MM.1S (cell line): ENCODE measurements at places on chromosomes 3 and 15.
A peak's percentile ranks its signal among the peaks of the same experiment; 100 is the strongest.

GRCh38 chr15:46589088-46589487 lies 954.3 kb downstream of the SQOR start:
- DNase-seq: no peak

DNA sequence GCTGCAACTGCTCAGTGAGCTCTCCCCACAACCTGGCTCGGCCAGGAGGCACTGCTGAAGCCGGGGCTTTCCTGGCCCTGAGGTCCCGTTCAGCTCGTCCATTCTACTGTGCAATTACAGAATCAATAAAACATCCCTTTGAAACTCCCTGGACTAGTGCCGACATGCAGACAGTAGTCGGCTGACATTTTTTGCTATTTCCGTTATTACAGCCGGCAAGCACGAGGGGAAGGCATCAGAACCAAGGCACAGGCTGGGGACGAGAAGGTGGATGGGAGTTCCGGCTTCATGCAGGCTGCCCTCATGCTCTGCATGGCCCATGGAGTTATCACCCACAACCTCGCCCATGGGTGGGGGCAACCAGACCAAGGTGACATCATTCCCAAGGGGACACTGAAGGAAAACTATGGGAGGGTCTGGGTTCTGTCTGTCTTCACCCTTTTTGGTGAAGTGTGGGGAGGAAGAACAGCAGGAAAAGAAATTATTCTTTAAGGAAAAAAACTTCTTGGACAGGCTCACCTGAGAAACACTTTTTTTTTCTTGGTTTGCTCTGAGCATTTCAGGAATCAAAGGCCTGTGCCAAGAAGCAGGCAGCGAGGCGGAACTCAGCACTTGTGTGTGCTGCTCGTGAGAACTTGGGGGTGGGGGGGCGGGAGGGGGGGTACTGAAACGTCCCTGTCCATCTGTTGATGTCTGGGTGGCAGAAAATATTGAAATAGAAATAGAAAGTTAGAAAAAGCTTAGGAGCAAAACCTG lies 154.5 kb downstream of the FOXP1 start:
- DNase-seq: no peak

DNA sequence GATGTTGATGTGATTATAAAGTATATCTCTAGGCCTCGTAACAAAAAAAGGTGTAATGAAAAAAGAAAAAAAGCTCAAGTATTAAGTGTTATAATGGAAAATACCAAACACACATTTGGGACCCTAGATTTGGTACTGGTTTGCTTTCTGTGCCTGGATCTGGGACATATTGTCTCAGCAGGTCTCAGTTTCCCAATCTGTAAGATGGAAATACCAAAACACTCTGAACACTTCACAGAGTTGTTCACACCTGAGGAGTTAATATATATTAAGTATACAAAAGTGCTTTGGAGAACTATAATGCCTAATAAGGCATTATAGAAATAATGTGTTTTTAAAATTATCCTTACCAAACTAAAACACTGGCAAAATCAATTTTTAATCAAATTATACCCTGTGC lies 60.0 kb downstream of the CLASP2 start:
- DNase-seq: no peak

- DNase-seq: no peak
These were observed 72.6 kb downstream of the ZBTB20 start for GRCh38 chr3:115074502-115074901.

DNA sequence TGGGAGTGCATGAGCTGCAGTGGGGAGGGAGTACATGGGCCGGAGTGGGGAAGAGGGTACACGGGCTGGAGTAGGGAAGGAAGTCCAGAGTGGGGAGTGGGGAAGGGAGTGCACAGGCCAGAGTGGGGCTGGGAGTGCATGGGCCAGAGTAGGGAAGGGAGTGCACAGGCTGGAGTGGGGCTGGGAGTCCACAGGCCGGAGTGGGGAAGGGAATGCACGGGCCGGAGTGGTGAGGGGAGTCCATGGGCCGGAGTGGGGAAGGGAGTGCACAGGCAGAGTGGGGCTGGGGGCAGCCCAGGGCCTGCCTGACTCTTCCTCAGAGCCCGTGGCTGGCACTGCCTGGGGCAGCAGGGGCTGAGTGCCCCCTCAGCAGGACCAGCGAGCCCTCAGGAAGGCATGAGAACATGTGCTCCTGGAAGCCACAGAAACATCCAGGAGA lies 40.7 kb downstream of the KLF15 start:
- DNase-seq: no peak

DNA sequence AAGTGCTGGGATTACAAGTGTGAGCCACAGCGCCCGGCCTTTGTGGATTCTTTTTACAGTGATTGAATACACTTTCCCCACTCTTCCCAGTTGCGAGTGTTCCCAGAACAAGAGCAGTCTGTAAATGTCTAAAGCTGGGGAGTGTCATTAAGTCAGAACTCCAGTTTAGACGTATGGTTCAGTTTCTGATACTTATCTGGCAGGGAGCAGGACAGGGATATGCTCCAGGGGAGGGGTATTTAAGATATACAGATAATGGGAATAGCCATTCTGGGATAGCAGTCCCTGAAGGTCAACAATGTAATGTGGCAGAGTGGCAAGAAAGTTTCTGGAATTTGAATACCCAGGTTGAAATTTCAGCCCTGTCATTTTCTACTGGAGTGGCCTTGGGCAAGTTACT lies 164.1 kb downstream of the SSR3 start:
- no peak for DNase-seq

GRCh38 chr3:155417119-155417517 lies 123.6 kb upstream of the STRIT1 start:
- DNase-seq: no peak

DNA sequence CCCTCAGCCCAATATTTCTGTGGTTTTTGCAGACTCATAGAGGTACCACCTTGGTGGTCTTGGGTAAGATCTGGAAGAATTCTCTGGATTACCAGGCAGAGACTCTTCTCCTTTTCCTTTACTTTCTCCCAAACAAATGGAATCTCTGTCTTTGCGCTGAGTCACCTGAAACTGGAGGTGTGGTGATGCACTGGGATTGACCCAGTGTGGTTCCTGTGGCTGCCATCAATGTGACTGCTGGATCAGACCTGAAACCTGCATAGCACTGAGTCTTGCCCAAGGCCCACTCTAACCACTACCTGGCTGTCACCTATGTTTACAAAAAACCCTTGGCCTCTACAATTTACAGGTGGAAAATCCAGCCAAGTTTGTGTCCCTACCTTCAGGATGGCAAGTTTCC lies 295.3 kb downstream of the RBMS3 start:
- DNase-seq: no peak

DNA sequence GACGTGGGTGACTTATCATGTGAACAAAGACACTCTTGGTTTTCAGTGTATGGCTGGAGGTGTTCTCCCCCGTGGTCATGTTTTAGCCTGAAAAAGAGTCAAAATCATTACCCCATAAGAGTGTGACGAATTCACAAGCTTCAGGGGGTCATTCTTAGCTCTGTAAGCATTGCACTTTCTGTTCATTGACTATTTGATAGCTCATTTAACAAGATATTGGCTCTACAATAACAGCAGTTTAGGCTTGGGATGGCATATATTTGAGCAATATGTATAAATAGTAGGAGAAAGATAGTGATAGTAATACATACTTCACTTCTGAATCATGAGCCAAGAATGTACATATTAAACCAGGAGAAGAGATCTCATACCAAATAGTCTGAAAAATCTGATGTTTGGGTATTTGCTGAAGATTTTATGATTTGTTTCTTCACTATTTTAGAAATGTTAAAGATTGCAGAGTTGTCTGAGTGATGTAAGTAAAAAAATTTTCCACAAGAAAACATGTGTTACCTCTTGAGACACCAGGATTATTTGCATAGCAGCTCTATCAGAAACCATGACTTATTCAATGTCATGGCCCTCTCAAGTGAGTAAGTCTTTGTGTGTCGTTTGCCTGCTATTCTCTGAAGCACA lies 996.0 kb downstream of the OTOL1 start:
- no peak for DNase-seq

- no peak for DNase-seq
These were observed 8.9 kb downstream of the MUC4 start for GRCh38 chr3:195802795-195803194.

- no peak for DNase-seq
These were observed 347.0 kb downstream of the PTPRG start for GRCh38 chr3:61908382-61908781.

GRCh38 chr3:169558371-169558770 lies 105.1 kb downstream of the MECOM start:
- DNase-seq: no peak

GRCh38 chr3:137582484-137582883 lies 181.6 kb upstream of the SOX14 start:
- DNase-seq: no peak

GRCh38 chr15:98801234-98801561 lies 152.9 kb downstream of the IGF1R start:
- DNase-seq: no peak

- DNase-seq: no peak
These were observed 207.4 kb upstream of the HES1 start for GRCh38 chr3:193928354-193929209.

- DNase-seq: no peak
These were observed 19.7 kb upstream of the DNAJC19 start for GRCh38 chr3:181009225-181009624.

DNA sequence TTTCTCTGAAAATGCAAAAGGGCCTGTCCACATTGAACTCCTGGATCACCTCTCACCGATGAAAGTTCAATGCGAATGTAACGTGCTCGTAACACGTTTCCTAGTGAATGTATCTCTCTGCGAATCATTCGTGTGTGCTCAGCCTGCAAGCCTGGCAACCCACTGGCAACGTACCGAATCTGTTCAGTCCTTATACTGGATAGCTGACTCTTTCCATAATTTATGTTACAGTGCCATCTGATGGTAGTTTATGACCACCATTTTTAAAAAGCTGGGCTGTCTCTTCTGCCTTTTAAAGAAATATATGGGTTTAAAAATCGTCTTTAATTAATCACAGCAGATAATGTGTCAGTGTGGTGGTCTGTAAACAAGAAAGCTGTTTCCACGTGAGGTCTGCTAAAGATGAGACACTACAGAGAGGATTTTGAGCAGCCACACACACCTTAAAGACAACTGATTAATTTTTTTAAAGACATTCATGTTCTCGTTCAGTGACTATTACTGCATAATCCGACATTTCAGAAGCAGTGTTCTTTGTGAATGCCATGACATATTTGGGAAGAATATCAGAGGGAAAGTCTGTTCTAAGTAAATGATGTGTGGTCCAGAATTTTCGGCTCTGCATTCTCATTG lies 69.4 kb upstream of the FOXP1 start:
- DNase-seq: peak; percentile 39

GRCh38 chr3:148186881-148187280 lies 510.8 kb upstream of the AGTR1 start:
- DNase-seq: no peak

- DNase-seq: peak; percentile 48
These were observed 66.4 kb upstream of the NR2E3 start for GRCh38 chr15:71743861-71744382.

- no peak for DNase-seq
These were observed 47.9 kb upstream of the TRAK1 start for GRCh38 chr3:42043099-42043813.

GRCh38 chr3:30399394-30400181 lies 206.8 kb upstream of the TGFBR2 start:
- DNase-seq: no peak

DNA sequence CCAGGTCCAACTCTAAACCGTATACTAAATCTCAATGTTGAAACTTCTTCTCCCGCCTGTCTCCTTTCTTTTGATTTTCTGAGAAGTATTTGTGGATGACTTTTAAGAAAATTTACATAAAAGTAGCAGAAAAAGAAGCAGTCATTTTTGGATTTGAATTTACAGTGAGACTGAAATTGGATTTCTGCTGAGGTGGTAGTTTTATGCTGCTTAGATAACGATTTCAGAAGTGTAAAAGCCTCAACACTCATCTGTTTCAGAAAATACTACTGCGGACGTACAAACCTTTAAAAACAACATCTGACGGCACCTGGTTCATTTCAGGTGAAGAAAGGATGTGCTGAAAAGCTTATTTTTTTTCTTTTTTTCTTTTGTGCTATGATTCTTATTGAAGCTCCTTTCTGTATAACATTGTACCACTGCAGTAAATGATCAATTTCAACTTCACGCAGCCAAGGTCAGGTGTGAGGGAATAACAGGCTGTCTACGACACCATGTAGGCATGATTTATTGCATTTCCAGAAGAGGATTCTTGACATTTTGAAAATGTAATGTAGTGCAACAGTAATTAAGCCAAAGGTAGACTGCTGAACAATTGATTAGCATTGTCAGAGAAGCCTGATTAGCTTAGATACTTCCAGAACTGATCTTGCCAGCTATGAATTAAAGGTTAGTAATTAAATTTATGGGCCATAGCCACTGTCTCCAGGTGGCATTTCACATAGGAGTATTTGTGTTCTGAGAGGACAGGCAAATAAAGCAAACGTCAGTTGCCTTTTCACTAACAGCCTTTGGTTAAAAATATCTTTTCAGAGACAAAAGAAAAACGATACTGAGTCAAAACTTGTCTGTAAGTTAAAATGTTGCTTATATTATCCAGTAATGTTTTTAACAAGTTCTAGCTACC lies 134.6 kb upstream of the KBTBD8 start:
- peak; percentile 63 for DNase-seq

- DNase-seq: no peak
These were observed 62.2 kb upstream of the MRPS22 start for GRCh38 chr3:139281522-139282196.

DNA sequence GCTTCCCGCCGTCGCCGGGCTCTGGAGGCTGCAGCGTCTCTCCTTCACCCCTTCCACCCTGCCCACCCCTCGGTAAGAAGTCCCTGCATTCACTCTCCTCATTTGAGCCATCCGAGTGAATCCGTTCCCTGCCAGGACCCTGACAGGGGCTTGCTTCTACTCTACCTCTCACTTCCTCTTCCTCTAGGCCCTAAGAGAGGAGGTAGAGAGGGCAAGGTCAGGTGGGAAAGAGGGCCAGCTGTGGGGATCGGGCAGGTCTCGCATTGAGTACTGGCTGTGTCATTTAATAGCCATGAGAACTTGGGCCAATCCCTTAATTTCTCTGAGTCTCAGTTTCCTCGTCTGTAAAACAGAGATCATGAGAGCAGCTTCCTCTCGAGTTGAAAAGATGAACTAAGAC lies 283.6 kb downstream of the UACA start:
- no peak for DNase-seq

DNA sequence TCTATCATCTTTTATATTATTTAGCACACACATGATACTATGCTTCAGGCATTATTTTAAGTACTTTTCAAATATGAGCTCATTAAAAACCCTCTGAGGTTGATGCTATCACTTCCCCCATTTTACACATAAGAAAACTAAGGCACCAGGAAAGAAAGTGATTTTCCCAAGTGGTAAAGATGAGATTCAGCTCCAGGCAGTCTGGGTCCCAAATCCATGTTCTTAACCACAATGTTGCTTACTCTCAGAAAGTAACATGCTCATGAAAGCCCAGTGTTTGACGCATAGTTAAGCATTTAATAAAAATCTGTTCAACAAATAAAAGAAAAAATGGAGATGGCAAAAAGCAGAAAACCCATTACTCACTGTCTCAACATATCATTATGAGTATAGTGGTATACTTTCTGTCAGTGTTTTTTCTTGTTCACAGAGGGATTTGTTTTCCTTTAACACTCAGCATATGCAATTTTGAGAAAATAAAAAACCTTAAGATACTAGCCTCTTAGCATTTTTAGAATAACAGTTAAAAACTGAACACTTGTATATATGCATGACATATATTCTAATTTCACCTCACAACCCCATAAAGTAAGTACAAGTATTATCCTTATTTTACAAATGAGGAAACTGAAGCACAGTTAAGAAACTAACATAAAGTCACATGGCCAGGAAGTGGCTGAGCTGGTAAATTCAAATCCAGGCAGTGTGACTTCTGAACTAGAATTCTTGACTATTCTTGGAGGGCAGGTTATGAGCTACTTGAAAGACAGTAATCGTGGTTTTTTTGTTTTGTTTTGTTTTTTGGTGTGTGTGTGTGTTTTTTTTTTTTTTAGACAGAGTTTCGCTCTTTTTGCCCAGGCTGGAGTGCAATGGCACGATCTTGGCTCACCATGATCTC lies 10.4 kb downstream of the PEAK1 start:
- peak; percentile 90 for DNase-seq
